ENCODE measurements at places on chromosomes 6 and 20.

- DNase-seq: no peak
Observed at GRCh38 chr6:24252280-24252679, 105.6 kb downstream of the DCDC2 start.

DNA sequence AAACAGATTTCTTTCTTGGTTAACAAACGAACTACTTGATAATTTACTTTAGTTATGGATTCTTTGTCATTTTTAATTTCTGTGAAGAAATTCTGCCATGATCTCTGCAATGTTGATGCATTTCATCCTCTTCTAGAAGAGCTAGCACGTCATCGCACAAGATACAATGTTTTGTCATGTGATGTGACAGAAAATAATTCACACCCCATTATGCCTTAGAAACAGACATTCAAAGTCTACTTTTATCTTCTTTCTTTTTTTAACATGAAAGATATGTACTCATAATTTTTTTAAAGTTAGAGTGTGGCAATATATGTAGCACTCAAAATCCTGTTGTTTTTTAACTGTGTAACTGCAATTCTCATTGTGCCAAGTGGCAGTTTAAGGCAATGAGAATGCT lies 39.6 kb upstream of the NELFCD start:
- no peak for DNase-seq

- DNase-seq: no peak
Observed at GRCh38 chr6:8268606-8269005, 166.3 kb upstream of the EEF1E1 start.

GRCh38 chr20:56229812-56230211 lies 18.7 kb upstream of the MC3R start:
- DNase-seq: no peak

DNA sequence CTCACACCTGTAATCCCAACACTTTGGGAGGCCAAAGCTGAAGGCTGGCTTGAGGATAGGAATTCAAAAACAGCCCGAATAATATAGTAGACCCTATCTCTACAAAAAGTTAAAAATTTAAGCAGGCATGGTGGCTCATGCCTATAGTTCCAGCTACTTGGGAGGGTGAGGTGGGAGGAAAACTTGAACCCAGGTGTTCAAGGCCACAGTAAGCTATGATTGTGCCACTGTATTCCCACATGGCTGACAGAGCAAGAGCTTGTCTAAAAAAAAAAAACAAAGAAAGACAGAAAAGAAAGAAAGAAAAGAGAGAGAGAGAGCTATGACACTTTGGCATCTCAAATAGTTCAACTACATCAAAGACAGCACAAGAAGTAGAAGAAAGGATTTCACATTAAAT lies 33.2 kb downstream of the DCDC2 start:
- no peak for DNase-seq

DNA sequence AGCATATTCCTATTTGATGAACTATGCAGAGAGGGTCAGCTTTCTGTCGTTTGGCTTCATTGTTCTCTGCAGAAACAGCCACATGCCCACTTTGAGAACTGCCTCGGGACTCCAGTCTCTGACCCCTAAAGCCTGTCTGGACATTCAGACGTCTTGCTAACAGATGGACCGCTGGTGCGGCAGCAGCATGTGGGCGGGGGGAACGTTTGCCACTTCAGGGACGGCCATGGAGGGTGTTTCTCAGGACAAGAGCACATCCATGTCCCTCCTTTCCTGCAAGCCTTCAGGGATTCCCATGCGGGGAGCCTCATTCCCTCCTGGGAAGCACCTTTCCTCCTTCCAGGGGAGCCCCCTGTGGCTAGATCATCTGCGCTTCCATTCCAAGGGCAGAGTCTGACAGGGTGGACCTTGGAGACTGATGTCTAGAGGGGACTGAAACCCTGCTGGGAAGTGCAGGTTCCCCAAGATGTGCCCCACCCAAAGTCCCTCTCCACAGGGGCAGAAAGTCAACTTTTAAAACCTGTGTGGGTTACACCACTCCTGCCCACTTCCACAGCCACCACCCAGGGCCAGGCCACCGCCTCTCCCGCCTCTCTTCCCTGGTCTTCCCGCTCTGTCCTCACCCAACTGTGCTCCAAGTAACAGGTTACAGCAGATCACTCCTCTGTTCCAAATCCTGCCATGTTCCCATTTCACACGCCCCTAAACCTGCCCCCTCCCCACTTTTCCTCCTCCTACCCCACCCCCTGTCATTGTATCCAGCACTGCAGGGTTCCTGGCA lies 94.8 kb upstream of the PMEPA1 start:
- no peak for DNase-seq

DNA sequence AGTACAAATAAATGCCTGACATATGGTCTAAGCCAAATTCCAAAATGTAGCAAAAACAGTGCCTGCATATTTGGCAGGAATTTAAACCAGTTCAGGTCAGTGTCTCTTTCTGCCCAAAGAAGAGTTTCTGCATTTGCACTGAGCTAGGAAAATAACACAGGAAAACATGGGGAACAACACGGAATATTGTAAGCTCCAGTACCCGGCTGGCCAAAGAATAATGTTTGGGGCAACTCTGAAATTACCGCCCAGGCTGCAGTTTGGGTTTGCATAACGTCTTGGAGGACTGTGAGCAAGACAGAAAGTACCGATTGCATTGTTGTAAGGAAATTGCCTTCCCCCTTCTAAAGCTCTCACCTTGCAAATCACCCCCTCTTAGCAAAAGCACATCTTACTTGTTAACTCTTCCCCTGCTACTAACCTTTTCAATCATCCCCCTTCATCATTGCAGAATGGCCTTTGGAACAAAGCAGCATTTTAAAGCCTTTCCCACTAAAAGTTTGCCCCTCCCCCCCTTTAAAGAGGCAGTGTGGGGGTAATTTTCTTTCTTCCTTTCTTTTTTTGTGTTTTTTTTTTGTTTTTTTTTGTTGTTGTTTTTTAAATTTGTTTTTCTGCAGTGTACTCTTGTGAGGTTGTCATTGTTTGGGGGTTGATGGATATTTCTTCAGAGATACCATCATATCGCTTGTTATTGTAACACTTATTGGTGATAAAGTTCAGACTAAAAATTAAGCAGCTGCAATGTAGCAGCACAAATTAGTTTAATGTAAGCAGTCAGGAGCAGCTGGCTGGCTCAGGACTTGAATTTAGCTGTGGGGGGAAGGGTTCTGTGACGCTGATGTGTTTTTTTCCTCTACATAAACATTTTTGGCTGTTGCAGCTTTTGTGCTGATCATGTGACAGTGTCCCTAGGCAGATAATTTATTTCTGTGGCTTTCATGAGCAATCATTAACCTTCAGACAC lies 100.0 kb upstream of the CITED2 start:
- no peak for DNase-seq

DNA sequence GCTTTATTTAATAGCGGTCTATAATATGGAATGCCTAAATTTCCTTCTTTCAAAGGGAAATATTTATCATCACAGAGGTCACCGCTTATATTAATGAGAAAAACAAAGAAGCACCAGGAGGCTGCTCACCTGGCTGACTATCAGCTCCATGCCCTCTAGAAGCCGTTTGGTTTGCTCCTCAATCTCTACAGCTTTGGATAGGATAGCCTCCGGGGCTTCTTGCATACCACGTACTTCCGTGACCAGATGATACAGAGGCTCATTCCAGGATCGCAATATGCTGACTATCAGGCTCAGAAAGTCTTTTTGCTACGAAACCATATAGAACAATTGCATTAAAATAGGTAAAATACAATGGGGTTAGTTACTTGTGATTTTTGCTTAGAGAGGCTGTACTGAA lies 6.8 kb downstream of the PRL start:
- no peak for DNase-seq

GRCh38 chr6:108760126-108761050 lies 87.8 kb upstream of the ARMC2 start:
- no peak for DNase-seq

GRCh38 chr6:31202259-31203166 lies 32.0 kb upstream of the POU5F1 start:
- no peak for DNase-seq

- no peak for DNase-seq
Observed at GRCh38 chr6:139960671-139961070, 586.2 kb upstream of the CITED2 start.

- no peak for DNase-seq
Observed at GRCh38 chr20:53652090-53652858, 58.6 kb upstream of the ZNF217 start.

GRCh38 chr6:168216117-168216516 lies 103.5 kb downstream of the DACT2 start:
- DNase-seq: no peak

DNA sequence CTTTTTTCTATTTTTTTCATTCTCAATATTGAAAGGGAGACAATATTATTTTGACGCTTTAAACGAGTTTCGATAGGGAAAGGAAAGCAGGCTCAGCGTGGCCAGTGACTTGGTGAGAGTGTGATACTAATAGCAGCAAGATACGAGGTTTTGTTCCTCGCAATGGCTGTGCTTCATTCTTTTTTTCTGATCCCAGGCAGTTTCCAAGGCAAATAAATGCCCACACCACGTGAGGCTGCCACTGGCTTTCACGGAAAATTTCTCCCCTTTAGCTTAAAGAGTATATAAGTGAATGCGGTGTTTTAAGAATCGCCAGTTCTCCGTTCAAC lies 196.4 kb upstream of the ZNF184 start:
- no peak for DNase-seq

GRCh38 chr6:108260126-108260808 lies 573 bp downstream of the SNX3 start:
- peak; percentile 18 for DNase-seq

DNA sequence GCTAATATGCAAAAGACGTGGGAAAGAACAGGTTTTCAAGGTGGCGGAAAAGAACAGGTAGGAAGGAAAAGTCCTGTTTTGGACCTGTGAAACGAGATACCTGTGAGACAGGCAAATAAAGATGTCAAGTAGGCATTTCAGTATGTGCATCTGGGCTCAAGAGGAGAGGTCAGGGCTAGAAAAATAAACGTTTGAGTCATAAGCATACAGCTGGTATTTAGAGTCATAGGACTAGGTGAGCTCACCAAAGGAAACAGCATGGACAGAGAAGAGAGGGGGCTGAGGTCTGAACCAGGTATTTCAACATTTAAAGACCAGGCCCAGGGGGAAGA lies 14.9 kb downstream of the MTFR2 start:
- DNase-seq: peak; percentile 42

DNA sequence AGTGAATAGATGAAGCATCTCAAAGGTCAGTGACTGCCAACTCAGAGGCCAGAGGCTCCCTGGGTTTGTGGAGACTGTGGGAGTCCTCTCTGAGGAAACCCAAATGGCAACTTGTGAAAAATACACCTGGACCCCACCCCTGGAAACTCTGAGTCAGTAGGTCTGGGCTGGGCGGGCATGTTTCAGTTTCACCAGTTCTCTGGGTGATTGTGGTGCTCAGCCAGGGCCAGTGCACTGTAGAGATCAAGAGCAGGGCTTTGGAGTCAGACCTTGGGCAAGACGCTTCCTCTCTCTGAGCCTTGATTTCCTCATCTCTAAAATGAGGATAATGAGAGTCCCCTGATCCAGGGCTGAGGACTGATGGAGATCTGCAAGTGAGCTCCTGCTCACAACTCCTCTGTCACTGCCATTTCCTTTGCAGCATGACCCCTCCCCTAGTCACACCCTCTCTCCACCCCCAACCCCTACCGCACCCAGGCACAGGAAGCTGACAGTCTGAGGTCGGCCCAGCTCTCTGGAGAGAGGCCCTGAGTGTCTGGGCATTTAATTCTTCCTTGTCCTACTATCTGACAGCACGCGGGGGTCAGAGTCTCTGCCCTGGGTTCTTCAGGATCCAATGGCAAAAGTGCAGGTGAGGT lies 5.1 kb downstream of the DEF6 start:
- no peak for DNase-seq

DNA sequence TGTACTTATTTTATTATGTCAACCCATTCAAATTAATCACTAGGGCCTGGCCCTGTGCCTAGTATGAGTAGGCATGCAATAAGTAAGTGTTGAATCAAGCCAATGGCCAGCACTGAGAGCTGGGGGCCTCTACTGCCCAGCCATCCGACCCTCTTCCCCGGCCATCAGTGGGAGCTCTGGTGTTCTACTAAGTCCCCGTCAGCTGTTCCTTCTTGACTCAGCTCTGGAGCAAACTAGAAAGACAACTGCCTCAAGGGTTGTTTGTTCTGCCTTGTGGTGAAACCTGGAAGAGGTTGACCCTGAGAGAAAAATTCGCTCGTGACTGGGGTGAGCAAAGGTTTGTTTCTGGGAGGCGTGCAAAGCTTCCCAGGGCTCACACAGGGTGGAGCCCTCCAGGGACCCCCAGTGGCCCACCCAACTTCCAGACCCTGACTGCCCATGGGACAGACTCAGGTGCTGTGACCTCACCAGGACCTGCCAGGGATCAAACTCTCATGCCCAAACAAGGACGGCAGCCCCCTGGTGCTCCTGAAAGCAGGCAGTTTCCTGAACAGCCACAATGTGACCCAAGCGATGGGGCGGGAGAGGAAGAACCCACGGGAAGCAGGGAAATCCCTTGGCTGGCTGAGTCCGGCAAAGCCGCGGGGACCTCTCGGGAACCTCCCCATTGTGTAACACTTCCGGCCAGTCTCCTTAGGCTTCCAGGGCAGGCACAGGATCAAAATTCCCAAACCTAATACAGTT lies 50.4 kb downstream of the BANF2 start:
- DNase-seq: no peak

DNA sequence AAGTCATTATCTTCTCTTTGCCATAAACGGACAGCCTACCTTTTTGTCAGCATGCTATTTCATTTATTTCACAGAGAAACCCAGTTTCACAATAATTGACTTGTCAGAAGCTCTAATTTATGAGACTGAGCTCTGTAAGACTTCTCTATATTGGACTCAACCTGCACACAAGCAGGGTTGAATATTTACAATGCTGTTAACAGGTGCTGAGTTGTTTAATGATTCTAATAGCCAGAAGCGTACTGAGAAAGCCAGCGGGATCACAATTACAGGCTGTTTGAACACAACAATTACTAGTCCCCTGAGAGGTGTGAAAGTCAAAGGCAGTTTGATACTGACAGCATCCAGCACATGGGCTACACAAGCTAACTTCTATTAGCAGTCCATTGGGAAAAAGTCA lies 128.2 kb upstream of the SIM1 start:
- no peak for DNase-seq

DNA sequence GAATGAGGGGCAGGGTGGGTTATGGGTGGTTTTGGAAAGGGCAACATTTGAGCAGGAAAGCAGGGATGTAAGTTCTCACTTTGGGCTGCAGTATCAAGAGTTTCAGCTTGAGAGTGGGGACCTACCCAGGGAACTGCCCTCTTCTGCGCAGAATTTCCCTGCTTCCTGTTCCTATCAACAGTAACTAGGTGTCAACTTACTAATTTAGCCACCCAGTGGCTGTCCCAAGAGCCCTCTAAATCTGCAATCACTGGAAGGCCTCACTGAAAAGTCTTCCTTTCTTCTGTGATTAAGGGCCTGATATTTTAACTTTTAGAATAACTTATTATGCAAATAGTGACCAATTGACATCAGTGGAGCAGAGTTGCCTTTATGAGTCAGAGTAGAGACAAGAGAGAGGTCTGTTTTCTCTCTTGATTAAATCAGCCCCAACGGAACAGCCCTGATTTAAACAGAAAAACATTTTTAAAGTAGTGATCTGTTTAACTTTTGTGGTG lies 118.2 kb upstream of the RIPOR2 start:
- no peak for DNase-seq

- no peak for DNase-seq
Observed at GRCh38 chr6:147434516-147434915, 74.0 kb upstream of the SAMD5 start.

All from brain pericyte (primary cell).